ENCODE measurements at places on chromosomes 5 and 9.

DNA sequence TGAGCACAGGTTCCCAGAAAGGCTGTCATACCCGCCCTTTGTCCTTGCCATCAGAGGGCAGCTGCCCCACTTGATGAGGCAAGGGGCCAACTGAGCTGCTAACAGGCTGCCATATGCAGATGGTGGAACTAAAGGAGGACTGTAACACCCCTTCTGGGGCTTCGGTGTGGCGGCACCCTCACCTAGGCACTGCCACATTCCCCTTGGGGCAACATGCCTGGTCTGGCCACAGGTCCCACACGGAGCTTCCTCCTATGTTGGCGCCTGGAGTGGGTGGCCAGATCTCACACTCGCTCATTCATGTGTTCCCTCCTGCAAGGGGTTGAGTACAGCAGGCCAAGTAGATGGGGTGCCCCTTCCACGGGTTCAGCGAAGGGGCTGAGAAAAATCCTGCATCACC lies 777.4 kb upstream of the CHD1 start:
- DNase-seq, result no peak

- no peak for DNase-seq
Measured at GRCh38 chr5:58925627-58926540, 343.0 kb downstream of the RAB3C start.

- DNase-seq, result no peak
Measured at GRCh38 chr5:115809946-115810345, 6.5 kb downstream of the CDO1 start.

DNA sequence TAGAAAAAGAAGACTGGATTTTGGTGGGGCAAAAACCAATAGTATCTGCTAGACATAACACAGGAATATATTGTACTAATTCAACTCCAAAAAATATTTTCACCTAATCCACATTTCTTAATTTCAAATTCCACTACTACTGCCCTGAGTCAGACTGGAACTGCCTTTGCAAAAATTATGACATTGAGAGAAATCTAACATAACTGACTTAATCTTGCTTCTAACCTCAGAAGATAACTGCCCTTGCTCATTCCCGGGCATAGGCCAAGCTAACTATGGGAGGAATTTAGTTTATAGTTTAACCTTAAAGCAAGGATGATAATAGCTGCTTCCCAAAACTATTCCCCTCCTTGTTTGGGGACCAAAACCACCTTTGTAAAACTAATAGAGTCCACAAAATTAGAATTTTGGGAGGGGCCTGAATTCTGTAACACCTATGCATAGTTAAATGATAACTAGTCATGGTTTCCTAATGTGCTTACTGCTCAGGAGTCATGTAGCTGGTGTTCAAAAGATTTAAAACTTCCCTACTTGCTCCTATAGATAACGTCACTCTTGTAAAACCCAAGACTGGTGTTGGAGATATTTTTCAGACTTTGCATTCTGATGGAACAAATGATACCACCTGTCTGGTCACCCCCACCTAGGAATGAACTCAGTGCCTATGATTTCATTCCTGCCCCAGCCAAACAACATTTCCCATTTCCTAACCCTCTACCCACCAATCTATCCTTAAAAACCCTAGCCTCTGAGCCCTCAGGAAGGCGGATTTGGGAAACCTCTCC lies 14.1 kb upstream of the TXN start:
- no peak for DNase-seq

- DNase-seq, result no peak
Measured at GRCh38 chr9:123048748-123049147, 15.3 kb downstream of the GPR21 start.

GRCh38 chr5:160463740-160464465 lies 42.2 kb downstream of the PTTG1 start:
- no peak for DNase-seq

- DNase-seq, result no peak
Measured at GRCh38 chr9:96040591-96041461, 165.3 kb downstream of the ERCC6L2 start.
